Activated CD4-positive, alpha-beta T cell treated with anti-CD3 and anti-CD28 coated beads, Interleukin-2, amount 50 U/mL, for 24 hours (primary cell): ENCODE measurements at places on chromosomes 3 and 15.

GRCh38 chr3:42055291-42055690 lies 35.9 kb upstream of the TRAK1 start:
- no peak for DNase-seq

GRCh38 chr3:12990306-12990705 lies 82.9 kb downstream of the IQSEC1 start:
- DNase-seq = no peak

GRCh38 chr3:78801926-78802561 lies 965.8 kb downstream of the ROBO1 start:
- no peak for DNase-seq

GRCh38 chr3:58260261-58260731 lies 22.7 kb downstream of the ABHD6 start:
- no peak for DNase-seq

DNA sequence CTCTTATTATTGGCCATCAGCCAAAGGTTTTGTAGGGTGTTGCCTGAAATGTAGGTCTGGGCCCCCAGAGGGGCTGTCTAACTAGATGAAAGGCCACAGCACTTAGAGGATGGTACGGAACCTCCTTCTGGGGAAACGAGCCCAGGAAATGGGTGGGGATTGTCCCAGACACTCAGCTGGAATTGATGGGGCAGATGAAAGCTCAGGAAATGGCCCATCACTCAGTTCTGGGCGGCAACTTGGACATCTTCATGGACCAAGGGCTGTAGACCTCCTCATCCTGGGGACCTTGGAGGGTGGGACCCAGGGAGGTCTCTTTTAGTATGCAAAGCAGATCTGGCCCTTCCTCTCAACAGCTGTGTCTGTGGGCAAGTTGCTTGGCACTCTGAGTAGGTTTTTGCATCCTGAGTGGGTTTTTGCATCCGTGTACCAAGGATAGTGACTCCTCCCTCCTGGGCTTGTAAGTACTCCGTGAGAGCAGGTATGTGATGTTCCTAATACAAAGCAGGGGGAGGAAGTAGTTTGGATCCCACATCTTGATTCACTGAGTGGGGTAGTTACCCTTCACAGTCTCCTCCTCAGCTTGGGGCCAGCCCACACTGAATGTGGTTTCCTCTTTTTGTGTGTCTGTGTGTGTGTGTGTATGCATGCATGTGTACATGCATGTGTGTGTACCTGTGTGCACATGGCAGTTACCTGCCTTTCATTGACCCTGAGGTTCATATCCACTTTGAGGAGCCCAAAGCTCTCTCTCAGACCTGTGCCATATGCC lies 292.0 kb downstream of the RPLP1 start:
- DNase-seq = no peak

DNA sequence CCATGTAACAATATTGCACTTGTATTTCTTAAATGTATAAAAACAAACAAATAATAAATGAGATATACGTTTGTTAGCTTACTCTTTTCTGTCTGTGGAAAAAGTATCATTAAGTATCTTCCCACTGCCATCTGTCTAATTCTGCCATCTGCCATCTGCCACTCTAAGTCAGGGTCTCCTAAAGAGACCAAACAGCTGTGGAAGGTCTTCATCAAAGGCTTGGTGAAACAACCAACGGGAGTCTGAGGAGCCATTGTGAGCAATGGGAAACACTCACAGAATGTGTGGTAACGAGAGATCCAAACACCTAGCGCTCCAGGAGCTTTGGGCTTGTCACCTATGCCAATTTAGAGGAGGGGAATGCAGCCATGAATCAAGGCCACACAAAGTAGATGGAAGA lies 28.7 kb upstream of the PFN2 start:
- no peak for DNase-seq

DNA sequence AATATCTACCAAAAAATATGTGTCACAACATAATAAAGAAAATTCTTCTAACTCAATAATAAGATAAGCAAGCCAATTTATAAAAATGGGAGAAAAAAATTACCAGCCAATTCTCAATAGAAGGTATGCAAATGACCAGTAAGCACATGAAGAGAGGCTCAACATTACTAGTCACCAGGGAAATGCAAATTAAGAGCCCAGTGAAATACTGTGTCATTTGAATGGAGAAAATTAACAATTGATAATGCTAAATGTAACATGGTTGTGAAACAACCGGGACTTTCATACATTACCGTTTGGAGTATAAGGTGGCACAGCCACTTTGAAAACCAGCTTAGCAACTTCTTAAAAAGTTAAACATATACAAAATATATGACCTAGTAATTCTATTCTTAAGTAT lies 460.7 kb downstream of the IGSF11 start:
- DNase-seq = no peak

GRCh38 chr3:99544786-99545281 lies 93.6 kb upstream of the COL8A1 start:
- no peak for DNase-seq

DNA sequence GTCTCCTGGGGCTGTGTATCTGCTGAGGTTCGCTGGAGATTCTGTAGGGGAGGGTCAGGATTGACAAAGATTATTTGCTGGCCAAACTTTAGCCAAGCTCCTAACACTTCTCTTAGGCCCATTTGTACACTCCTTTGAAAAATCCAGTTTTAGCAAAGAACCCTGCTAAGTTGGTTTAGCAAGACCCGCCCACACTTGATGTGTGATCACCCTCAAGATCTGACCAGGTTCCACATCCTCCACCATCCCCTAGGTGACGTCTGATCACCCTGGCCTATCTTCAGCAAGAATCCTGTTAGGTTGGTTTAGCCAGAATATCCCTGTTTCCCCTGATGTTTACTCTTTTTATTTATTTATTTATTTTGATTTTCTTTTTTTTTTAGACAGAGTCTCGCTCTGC lies 14.8 kb upstream of the SLC35G2 start:
- no peak for DNase-seq

GRCh38 chr3:184982076-184982475 lies 170.1 kb downstream of the VPS8 start:
- DNase-seq = no peak

DNA sequence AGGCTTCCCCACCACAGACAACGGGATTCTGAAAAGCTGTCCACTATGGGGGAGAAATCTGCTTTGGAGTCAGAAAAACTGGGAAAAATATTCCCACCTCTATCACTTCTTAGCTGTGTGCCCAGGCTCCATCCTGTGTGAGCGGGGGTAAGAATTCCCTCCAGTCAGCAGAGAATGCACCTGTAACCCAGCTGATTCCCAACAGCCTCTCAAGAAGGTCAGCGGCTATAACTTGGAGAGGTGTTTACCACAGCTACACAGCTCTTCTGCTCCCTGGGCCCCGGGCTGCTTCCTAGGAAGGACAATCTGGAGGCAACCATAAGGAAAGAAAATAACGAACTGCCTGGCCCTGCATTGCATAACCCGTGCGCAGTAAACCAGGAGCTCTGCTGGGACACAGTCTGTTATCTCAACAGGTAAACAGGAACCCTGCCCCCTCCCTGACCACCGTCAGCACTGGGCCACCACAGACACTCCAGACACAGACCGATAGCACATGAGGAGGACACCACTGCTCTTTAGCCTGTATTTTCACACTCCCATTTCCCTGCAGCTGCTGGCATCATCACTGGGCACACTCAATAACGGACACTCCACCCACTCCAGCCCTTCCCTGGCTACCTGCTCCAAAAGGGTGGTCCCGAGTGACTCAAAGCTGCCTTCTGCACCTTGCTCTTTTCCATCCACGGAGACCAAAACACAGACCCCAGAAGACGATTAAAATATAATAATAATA lies 2.1 kb downstream of the RAB43 start:
- DNase-seq = no peak

GRCh38 chr3:159252274-159252673 lies 450.4 kb downstream of the MFSD1 start:
- no peak for DNase-seq

- no peak for DNase-seq
Measured at GRCh38 chr3:79490165-79491028, 277.4 kb downstream of the ROBO1 start.

GRCh38 chr15:100645671-100646070 lies 43.3 kb downstream of the ASB7 start:
- DNase-seq = no peak
